ENCODE measurements at places on chromosomes 12 and 14. TPM values are rescaled to one million over a fixed set of nuclear protein-coding genes. Genes with fewer than 3 reads are reported as not detected.

BATF gene
- not detected for polyA plus RNA-seq

LRP1-AS gene
- polyA plus RNA-seq: not detected

PMCH gene
- 0.91 TPM for polyA plus RNA-seq

DNA sequence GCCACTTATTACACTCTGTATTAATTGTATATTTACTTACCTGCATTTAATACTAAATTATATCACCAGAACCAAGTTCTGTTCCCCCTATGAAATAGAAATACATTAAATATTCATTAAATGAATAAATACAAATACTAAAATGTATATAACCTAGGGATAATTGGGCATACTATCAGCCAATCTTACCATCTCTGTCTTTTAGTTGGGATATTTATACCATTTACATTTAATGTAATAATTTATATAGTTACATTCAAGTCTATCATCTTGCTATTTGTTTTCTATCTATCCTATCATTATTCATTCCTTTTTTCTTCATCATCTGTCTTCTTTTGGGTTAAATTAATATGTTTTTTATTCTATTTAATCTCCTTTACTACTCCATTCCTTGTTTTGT, 4.1 kb upstream of the ADAMTS20 start:
- no peak for DNase-seq

GRCh38 chr14:95272057-95272456, 47.7 kb downstream of the CLMN start:
- no peak for DNase-seq

DNA sequence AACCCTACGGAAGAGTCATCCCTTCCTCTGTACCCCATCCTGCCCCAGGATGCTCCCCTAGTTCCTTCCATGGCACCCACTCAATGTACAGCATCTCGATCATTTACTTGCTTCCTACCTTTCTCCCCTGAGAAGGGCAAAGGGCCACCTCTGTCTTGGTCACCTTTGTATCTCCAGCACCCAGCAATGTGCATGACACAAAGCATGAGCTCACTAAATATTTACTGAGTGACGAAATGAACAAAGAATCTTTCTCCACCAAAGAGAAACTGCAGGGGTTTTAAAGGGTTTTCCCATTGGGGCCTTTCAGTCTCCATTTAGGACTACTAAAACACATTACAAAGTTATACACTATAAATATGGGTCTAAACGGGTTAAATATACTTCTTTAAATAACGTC, 30.6 kb downstream of the ATG14 start:
- DNase-seq: no peak

DNA sequence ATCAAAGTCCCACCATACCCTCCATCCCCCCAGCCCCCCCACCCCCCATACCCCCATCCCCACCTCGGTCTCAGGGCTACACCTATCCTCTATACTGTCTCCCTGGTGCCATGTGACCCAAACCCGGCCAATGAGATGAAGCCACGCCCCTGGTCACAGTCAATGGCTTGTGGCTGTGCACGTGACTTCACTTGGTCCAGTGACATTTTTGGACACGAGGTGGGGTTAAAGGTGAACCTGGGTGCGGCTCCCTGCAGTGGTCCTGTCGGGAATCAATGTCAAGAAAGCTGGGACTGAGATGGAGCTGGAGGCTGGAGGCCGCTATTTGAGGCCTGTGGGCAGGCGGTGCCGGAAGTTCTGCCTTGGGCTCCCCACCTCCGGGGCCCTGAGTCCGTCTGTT, 100.7 kb upstream of the MAP1LC3B2 start:
- DNase-seq: no peak
